ENCODE measurements at places on chromosomes 2 and 18.

DNA sequence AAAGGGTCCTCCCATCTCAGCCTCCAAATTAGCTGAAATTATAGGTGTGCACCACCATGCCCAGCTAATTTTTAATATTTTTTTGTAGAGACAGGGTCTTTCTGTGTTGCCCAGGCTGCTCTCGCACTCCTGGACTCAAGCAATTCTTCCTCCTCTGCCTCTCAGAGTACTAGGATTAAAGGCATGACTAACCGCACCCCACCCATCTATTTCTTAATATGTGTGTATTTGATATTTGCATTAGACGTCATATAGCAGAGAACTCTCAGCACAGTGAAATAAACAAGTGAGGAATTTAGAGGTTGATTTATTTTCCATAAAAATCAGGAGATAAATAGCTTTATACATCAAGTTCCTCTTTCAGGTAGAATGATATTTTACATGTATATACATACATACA lies 213.5 kb downstream of the FSIP2 start:
- no peak for DNase-seq

GRCh38 chr2:214006601-214007000 lies 404.3 kb upstream of the VWC2L start:
- no peak for DNase-seq

DNA sequence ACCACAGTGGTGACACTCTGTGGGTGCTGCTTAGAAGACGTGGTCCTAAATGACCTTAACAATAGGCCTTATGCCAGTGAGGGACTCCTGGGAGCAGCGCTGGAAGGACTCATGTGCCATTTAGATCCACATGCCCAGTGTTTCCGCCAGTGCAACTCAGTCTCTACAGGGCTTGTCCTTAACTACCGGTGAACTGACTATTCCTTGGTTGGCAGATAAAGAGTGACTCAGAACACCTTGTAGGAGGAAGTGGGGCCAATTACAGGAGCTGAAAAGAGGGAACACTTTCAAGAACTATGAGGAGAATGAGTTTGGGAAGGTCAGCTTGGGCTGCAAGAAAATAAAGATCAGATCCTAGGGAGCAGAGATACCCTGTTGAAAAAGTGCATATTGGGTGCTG lies 1.8 kb upstream of the CDK5R2 start:
- DNase-seq: no peak

DNA sequence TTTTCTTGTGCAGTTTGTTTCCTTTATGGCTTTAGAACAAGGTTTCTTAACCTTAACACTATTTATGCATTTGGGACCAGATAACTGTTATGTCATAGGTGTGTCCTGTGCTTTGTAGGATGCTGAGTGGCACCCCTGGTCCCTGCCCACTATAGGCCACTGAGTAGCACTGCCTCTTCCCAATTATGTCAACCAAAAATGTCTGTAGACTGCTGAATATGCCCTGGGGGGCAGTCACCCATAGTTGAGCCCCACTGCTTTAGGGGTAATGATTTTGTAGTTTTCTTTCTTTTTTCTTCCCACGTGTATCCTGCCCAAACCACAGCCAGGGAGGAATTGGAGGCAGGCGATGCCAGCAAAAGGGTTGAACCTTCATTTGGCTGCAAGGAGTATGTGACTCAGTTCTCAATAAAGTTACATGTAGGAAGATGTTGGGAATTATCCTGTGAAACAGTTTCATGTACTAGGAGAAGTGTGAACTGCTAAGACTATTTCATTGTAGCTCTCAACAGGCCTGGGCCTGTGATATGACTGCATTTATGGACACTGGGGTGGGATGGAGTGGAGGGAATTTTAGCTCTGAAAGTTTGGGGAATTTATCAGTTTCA lies 65.7 kb downstream of the FMNL2 start:
- DNase-seq: no peak

DNA sequence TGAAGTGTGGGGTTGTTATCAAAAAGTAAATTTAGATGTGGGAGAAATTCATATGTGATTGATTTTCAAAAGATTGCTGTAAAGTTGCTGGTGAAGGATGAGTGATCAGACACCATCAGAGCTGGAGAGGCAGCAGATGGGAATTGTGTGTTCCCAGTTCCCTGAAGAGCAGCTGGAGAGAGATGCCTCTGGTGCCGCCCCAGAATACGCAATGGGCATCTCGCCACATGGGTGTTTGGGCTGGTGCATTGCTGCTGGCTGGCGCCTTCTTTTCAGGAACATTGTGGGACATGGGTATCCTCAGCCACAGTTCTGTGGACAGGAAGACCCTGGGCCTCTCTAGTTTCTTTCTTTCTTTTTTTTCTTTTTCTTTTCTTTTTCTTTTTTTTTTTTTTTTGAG lies 11.9 kb downstream of the ATG4B start:
- no peak for DNase-seq

- DNase-seq: no peak
These were observed 40.3 kb downstream of the KCNS3 start for GRCh38 chr2:17918789-17919188.

GRCh38 chr2:32688541-32688940 lies 60.7 kb downstream of the TTC27 start:
- no peak for DNase-seq

GRCh38 chr2:187138265-187138664 lies 289.3 kb upstream of the ZSWIM2 start:
- DNase-seq: no peak

GRCh38 chr2:60551240-60552077 lies 2.0 kb downstream of the BCL11A start:
- no peak for DNase-seq

DNA sequence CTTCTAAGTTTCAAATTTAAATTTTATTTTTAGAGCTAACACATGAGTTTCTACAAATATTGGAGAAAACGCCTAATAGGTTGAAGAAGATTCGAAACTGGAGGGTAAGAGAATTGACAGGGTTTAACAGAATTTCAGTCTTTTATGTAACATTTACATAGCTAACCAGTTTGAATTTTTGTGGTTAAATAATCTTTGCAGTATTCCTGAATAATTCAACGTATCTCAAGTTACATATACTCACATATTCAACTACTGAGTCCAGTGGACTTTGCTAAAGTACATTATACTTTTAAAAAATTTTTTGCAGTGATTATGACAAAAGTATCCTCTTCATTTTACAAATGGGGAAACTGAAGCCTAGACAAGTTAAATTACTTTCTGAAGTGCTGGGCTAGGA lies 34.0 kb downstream of the CCNT2 start:
- DNase-seq: no peak

- peak; percentile 54 for DNase-seq
These were observed at the start of gene INPP5D for GRCh38 chr2:233059797-233060500. TSS of gene INPP5D (plus strand) at chr2:233060342. CDS start at chr2:233060479, 137 bp downstream.

- DNase-seq: no peak
These were observed 50.4 kb downstream of the CLIP4 start for GRCh38 chr2:29165362-29166241.

- no peak for DNase-seq
These were observed 70.8 kb downstream of the TPGS2 start for GRCh38 chr18:36757991-36758390.

- DNase-seq: no peak
These were observed 6.3 kb downstream of the MSGN1 start for GRCh38 chr2:17822445-17823117.

GRCh38 chr18:11279461-11279860 lies 130.1 kb upstream of the PIEZO2 start:
- DNase-seq: no peak

- no peak for DNase-seq
These were observed 56.0 kb downstream of the LRPPRC start for GRCh38 chr2:43939695-43940256.

- no peak for DNase-seq
These were observed 22.1 kb upstream of the CNOT11 start for GRCh38 chr2:101230541-101231001.

GRCh38 chr2:194320520-194320919 lies 1336.5 kb upstream of the SLC39A10 start:
- DNase-seq: no peak

- DNase-seq: no peak
These were observed 4.3 kb upstream of the EDAR start for GRCh38 chr2:108993095-108993937.

- no peak for DNase-seq
These were observed 51.2 kb downstream of the LIMS1 start for GRCh38 chr2:108585436-108585835.

- DNase-seq: no peak
These were observed 132.1 kb downstream of the MBP start for GRCh38 chr18:77000527-77000926.

GRCh38 chr2:223973606-223974005 lies 16.3 kb downstream of the MRPL44 start:
- DNase-seq: no peak

GRCh38 chr2:69947325-69947931 lies 14.0 kb downstream of the ASPRV1 start:
- no peak for DNase-seq

GRCh38 chr2:108621687-108622681 lies 87.7 kb downstream of the LIMS1 start:
- DNase-seq: no peak

DNA sequence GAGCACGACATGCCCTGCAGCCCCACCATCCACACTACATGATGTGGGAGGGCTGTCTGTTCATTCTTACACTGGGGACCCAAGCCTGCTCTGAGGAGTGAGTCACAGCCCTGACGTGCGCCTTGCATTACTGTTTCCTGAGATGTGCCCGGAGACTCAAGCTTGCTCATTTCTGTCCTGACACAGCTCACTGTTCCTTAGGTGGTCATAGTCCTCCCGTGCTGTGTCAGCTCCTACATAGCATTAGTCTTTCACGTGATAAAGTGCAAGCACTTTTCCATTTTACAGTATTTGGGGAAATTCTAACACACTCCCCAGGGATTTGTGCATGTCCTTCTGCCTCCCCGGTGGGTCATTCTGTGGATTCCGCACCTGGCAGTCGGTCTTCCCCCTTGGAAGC lies 46.2 kb upstream of the TRIM43B start:
- DNase-seq: no peak

DNA sequence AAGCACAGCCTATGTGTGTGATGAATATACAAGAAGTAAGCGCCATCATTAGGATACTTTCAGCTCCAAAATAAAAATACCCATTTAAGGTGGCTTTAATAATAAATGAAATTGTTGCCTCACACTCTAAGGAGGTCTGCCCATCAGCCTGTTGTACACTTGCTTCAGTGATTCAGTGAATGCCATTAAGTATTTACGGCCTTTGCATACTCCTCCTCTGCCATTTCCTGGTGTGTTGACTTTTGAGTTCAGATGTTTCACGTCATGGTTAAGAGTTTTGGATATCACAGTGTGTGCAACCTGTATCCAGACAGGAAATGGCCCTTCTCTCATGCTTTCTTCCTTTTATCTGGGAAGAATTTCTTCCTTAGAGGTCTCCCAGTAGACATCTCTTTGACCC lies 38.6 kb upstream of the SNORC start:
- no peak for DNase-seq

DNA sequence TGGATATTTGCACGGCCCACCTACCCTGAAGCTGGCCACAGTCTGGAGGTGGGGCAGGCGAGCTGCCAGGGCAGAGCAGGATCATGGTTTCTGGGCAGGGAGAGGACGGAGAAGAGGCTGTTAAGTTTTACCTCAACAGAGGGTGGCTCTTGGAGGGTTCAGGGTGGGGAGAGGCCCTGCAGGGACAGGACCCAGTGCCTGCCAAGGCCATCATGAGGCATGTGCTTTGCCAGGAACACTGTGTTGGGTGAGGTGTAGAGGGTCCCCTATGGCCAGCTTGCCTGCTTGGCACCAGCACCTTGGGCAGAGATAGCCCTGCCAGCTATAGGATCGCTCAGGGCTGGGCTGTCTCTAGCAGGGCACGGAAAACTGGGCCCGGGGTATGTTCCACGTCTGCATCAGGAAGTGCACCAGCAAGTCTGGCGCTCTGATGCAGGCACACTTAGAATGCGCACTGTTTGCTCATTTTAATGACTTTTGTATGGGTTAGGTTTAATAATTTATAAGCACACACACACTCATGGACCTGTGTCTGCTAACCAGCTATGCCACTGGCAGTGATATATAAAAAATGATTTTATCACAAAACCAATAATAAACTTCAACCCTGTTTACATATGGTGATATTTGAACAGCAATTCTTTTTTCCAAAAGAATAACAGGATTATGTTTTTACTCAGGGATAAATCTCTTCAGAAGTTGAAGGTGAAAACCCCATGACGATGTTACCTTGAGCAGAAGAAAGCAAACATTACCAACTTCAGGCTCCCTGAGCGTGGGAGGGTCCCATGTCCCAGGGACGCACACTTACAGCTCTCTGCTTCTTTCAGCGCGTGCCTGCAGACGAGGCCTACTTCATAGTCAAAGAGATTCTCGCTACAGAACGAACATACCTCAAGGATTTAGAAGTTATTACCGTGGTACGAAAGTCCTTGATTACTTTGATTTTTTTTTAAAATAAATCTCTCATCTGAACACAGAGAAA lies 46.4 kb downstream of the STK25 start:
- no peak for DNase-seq

- no peak for DNase-seq
These were observed 151.7 kb downstream of the ARHGAP28 start for GRCh38 chr18:6881034-6881820.

DNA sequence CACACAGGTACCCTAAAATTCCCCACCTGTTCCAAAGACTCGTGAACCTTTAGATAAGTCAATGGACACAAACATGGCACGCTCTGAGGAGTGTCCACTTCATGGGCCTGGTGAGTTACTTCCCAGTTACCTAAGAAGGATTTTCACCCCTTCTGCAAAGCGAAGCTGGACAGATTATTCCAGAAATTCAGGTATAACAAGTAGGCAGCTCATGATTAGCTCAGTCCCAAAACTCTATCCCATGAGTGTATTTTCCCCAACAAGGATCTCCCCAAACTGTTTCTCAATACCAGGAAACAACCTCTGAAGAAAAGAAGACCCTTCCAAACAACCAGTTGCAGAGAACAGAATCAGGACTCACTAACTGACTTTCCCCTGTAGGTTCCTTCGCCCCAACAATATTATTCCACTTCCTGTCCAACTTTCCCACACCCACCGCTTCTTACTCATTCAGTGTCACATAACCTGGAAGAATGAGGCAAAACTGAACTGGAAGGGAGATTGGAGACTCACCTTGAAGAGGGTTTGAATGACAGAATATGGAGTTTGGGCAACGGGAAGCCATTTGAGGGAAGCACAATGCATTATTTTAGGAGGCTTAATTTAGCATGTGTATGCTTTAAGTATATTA lies 120.1 kb downstream of the ANTXR1 start:
- DNase-seq: no peak

DNA sequence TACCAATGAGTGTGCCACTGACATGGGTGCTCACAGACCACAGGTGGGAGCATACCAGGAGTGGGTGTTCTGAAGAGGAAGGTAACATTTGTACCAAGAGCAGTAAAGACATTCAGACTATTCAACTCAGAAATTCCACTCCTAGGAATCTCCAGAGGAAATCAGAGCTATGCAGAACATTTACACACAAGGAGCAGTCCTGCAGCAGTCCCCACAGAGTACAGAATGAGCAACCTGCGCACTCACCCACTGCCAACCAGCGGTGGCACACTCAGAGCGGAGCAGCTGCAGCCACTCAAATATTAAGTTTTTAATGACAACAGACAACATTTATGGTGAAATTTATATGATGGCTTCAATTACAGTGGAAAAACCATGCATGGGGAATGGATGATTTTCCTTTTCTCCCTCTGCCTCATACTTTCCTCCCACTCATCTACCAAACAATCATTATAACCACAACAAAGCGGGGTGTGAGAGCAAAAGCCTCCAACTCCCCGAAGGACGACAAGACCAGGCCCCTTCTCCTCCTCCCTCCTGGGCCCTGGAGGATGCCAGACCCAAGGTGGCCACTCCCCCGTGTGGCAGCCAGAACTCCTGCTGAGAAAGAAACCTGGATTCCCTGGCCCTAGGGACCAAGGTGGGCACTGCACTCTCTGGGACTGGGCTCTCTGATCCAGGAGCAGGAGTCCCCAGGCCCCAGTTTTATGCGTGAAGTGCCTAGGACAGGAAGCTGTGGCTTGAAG lies 5.4 kb downstream of the HS6ST1 start:
- no peak for DNase-seq

All from activated naive CD4-positive, alpha-beta T cell (primary cell).